Epithelial cell of alveolus of lung (primary cell): ENCODE measurements at places on chromosomes 16 and 17. TPM values are rescaled to one million over a fixed set of nuclear protein-coding genes. Genes with fewer than 3 reads are reported as not detected.

The CDRT15 gene
- total RNA-seq: not detected in 2 replicates

The RNF43 gene
- total RNA-seq: 0.13 and 0.16 TPM in 2 replicates

The GLIS2 gene
- 5.7 and 8.8 TPM in 2 replicates for total RNA-seq

The KCNAB3 gene
- 0.78 and 2.2 TPM in 2 replicates for total RNA-seq

The ZG16B gene
- total RNA-seq: 1.4 TPM in 1 of 2 replicates, not detected in the other

The SLC5A10 gene
- not detected in 2 replicates for total RNA-seq

The PPM1E gene
- total RNA-seq: 0.16 and 1.0 TPM in 2 replicates
